ENCODE measurements at places on chromosomes 5 and 9.

DNA sequence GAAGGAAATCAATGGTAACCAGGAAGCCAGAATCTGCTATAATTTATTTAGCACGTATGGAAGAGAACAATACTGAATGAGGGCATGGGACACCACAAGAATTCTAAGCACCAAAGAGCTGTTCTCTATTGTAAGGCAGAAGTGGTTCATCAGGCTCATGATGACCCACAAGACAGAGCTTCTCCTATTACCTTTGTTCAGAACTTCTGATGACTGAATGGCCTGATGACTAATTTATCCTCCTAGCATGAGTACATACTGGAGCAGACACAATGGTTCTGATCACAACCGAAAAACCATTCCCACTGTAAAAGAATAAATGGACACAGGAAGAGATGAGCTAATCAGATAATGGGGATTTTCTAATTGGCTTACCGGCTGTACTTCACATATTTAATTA, 329.8 kb upstream of the PDE4D start:
- ATAC-seq = no peak

DNA sequence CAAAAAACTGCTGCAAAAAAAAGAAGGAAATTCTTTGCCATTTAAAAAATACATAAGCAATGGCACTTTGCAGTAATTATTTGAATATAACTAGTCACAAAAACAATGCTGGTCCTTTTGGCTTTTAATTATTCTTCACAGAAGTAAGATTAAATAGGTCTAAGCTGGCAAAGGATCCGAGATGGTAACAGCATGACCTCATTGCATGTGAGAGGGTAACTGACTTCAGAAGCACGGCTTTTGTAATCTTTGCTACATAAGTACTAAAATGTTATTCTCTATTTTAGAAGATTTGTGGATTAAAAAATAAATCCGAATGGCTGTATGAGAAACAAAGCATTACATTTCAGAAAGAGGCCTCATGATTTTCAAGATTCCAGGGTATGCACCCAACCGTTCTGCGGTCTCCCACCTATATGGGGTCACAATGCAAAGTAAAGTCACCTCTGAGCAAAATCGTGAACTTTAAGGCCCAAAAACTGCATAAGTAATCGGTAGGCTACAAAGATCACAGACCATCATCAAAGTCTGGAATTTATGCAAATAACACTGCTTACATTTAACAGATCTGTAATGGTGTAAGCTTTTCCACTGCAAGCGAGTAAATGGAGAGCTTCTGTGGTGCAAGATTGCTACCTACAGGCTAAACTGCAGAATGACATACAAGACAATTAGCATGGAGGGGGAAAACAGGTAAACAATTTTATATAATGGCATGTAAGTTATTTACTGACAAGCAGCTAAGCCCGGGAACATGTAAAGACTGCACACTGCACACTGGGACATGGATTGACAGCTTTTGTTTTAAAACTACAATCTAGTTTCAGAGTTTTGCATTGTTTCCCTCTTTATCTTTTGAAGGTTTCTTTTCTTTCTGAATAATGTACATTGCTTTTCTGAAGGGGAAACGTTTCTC, 231.6 kb downstream of the SLF1 start:
- peak; percentile 59 for ATAC-seq

- peak; percentile 37 for ATAC-seq
Observed at GRCh38 chr5:170135796-170136490, 30.2 kb downstream of the FOXI1 start.

DNA sequence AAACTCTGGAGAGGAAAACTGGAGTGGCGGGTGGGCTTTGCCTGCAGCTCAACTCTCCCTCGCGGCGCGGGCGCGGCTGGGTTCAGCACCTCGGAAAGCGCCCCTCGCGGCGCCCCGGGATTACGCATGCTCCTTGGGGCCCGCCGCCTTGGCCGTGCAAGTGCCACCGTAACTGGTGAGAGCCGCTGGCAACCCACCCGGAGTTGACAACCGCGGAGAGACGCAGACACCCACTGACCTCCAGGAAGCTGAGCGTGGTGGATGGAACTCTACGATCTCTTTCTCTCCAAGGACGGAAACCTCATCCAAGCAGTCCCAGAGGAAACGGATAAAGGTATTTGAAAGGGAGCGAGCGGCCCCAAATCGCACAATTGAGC, 194 bp upstream of the RXFP3 start:
- ATAC-seq = peak; percentile 45

- ATAC-seq = peak; percentile 54
Observed at GRCh38 chr9:90801973-90802322, 329 bp downstream of the SYK start.

All from esophagus mucosa (tissue), 1 donor.